ENCODE measurements at places on chromosomes 3 and 15.

DNA sequence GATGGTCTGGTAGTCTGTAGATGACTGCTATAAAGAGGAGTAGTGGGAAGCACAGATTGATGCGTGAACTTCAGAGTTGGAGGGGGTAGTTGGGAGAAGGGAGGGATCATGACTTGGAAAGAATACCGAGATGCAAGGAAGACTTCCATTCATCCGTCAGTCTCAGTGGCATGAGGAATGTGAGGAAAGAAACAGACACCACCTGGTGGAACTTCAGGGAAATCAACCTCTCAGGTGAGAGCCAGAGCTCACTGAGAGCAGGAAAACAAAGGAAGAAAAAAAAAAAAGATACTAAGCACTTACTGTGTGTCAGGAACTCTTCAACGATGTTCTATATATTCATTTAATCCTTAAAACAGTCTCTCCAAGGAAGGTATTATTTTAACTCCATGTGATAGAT, 172.4 kb downstream of the OXSM start:
- no peak for DNase-seq

- no peak for DNase-seq
These were observed 208.2 kb upstream of the CMC1 start for GRCh38 chr3:28033059-28033784.

- DNase-seq = no peak
These were observed 8.1 kb downstream of the SLC33A1 start for GRCh38 chr3:155846119-155846518.

GRCh38 chr15:51924156-51925068, 47.2 kb downstream of the LEO1 start:
- no peak for DNase-seq

- DNase-seq = peak; percentile 9
These were observed 4.6 kb upstream of the QRICH1 start for GRCh38 chr3:49098429-49098828.

DNA sequence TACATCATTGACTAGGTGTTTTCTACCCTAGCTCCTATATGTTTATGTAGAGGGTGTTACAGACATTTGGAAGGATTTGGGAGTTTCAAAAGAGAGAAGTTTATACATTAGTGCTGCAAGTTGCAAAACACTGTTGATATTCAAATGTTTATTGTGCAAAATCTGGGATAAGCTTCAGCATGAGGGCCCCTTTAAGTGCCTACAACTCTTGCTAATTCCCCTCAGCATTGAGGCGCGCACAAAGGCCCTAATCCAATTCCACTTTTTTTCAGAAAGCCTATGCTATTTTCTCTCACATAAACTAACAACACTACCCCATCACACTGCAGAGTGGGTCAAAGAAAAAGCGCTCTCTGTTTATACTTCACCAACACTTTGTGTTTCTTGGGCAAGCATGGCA, 208.0 kb downstream of the NR2F2 start:
- no peak for DNase-seq

DNA sequence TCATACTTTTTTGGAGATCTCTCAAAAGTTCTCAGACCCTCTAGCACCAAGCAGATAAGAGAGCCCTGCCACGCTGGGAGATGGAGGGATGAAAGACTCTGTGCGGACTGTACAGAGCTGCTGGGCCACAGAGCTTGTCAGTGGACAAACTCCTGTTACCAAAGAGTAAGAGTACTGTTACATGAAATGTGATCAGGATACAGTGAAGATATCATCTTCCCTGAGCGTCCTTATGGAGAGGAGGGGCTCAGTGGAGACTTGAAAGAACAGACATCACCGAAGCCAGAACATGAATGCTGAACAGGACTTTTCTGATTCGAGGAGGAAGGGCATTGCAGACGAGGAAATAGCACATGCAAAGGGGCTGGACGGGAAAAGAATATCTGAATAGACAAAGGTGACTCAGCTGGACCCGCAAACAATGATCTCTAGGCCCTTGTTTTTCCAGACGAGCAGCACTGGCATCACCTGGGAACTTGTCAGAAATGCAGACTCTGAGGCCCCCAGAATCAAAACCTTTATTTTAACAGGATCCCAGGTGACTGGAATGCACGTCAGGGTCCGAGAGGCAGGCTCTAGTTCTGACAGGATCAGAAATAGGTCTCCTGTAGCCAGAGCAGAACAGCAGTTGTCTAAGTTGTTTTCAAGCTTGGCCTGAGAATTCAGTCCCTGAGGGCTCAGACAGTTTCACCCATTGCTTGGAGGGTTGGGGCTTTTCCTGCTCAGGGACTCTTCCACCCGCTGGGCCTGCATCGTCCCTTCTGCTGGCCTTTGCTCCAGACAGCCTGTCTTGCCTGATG, 277.9 kb downstream of the RPLP1 start:
- DNase-seq = no peak

DNA sequence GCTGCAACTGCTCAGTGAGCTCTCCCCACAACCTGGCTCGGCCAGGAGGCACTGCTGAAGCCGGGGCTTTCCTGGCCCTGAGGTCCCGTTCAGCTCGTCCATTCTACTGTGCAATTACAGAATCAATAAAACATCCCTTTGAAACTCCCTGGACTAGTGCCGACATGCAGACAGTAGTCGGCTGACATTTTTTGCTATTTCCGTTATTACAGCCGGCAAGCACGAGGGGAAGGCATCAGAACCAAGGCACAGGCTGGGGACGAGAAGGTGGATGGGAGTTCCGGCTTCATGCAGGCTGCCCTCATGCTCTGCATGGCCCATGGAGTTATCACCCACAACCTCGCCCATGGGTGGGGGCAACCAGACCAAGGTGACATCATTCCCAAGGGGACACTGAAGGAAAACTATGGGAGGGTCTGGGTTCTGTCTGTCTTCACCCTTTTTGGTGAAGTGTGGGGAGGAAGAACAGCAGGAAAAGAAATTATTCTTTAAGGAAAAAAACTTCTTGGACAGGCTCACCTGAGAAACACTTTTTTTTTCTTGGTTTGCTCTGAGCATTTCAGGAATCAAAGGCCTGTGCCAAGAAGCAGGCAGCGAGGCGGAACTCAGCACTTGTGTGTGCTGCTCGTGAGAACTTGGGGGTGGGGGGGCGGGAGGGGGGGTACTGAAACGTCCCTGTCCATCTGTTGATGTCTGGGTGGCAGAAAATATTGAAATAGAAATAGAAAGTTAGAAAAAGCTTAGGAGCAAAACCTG, 154.5 kb downstream of the FOXP1 start:
- peak; percentile 37 for DNase-seq

DNA sequence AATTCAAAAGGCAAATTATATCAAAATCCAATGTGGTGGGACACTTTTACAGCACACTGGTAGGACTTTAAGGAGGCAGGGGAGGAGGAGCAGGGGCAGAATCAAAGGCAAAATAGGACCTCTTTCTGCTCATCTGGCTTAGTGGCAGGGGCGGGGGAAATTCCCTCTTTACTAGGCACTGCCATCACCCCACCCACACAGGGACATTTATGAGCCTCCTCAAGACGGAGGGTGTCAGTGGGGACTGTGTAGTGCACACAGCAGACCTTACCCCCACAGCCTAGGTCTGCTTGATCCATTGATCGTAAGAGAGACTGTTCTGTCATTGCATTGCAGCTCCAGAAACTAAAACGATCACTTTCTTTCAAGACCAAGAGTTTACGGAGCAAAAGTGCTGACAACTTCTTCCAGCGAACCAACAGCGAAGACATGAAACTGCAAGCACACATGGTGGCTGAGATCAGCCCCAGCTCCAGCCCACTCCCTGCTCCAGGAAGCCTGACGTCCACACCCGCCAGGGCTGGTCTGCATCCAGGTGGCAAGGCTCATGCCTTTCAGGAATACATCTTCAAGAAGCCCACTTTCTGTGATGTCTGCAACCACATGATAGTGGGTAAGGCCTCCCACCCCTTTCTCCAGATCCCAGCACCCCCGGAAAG, 62.9 kb downstream of the STAC start:
- no peak for DNase-seq

- DNase-seq = peak; percentile 34
These were observed 8.6 kb downstream of the PODXL2 start for GRCh38 chr3:127637546-127637945.

DNA sequence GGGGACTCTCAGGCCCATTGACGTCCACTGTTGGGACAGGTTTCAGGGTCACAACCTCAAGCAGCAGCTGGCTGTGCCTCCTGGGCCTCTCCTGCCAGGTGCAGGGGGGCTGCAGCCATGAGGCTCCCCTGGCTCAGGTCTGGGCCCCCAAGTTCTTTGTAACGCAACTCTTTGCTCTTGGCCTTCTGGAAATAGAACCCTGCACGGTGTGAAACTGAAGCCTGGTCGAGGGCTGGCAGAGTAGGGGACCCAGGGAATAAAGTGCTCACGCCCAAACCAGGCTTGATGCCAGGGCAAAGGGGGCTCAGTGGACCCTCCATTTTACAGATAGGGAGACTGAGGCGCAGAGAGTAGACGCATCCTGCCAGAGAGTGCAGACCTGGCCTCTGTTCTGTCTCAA, 771 bp downstream of the CALML4 start:
- no peak for DNase-seq

DNA sequence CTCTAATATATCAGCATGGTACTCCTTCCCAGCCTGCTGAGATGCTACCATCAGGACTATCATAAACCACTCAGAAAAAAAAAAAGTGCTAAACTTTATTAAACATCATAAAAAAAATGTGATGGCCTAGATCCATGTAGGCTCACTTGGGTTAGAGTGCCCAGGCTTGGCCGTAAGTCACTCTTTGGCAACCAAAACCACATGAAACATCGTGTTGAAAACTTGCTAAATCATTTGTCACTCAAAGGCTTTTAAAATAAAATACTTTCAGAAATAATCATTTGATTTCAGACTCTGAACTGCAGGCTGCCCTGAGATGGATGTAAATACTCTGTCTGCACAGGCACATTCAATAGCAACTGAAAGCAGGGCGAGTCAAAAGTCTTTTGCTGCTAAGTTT, 78.4 kb upstream of the WNT5A start:
- no peak for DNase-seq

DNA sequence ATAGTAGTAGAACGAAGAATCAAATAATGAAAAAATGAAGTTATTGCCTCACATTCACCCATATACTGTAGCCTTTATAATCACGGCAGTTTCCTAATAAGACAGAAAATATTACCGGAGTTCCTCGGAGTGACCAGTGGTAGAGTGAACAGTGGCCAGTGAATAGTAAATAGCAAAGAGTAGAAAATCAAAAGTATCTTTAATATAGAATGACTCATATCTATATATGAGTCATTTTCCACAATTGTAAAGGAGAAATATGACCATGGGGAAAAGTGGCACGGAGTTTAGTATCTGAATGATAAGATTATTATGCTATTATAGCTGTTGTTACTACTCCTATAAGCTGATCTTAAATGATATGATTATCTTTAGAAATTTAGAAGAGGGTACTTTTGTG, 38.5 kb downstream of the ZBTB20 start:
- DNase-seq = no peak

- DNase-seq = peak; percentile 34
These were observed 51.6 kb upstream of the CMTM7 start for GRCh38 chr3:32340039-32340438.

- no peak for DNase-seq
These were observed 4.7 kb downstream of the PATL2 start for GRCh38 chr15:44706401-44706800.

DNA sequence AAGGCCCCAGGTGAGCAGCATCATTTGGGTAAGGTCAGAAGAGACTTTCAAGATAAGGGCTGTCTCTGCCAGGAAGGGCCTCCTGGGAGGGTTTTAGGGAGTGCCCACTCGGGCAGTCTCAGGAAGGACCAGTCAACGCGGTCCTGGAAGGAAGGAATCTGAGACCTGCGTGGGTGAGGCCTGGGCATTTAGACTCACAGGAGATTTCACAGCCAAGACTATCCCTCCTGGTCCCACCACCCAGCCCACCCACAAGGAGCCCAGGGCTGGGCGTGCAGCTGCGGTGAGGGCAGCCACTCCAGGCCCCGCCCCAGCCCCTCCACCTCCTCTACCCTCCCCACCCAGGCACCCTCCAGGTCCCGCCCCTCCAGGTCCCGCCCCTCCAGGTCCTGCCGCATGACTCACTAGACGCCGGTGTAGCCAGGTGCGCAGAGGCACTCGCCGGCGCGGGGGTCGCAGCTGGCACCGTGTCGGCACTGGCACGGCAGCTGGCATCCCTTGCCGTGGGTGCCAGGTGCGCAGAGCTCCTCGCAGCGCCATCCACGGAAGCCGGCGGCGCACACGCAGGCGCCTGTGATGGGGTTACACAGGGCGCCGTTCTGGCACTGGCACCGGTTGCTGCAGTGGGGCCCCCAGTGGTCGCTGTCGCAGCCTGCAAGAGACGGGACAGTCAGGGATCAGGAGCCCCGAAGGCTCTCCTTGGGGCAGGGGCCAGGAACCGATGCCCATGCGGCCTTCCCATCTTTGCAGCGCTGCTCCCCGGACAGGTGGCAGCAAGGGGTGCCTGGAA, 112.7 kb downstream of the RAB11A start:
- peak; percentile 10 for DNase-seq

- no peak for DNase-seq
These were observed 1264.2 kb downstream of the OTOL1 start for GRCh38 chr3:162760789-162761188.

- no peak for DNase-seq
These were observed 243.5 kb upstream of the TRIM42 start for GRCh38 chr3:140434261-140434905.

DNA sequence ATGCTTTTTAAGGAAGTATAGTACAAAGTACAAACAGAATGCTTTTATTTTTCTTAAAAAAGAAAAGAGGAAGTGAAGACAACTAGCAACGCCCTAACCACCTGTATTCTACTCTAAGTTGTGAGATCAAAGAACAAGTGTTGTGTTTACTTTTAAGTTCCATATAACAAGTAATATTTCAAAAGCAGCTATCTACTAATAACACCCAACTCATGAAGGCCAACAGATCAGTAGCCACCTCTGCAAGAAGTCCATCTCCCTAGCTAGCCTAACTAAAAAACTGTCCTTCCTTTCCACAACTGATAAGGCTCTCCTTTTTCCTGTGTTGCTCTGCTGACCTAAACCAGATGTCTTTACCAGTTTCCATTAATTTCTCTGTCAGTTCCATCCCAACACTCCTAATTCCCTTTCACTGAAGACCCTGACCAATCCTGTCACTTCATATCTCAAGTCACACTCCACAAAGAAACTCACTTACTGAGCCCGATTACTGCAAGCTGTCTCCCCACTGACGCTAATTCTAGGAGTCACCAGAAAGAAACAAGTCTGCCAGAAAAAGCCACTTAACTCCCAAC, 26.9 kb downstream of the PHC3 start:
- DNase-seq = no peak

GRCh38 chr15:61049934-61050333, 179.2 kb downstream of the RORA start:
- no peak for DNase-seq

DNA sequence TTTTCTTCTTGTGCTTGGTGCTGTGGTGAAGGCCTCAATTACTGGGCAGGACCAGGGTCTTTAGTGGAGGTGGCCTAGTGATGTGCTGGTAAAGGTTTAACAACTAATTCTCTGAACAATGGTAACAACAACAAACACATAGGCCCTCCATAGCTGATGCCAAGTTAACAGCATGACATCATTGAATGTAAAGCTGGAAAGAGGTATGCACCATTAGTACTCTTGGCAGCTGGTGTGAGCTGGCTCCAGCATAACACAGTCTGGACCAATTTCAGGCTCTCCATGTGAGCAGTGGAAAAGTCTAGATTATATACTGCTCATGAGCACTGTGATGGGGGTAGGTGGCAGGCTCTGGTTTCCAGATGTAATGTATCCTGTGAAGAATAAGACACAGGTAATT, 61.8 kb downstream of the SLC7A14 start:
- DNase-seq = peak; percentile 49

- no peak for DNase-seq
These were observed 71.7 kb upstream of the ARL6 start for GRCh38 chr3:97692831-97693230.

All from DMS153 (cell line).